ENCODE measurements at places on chromosomes 1 and 21. TPM values are rescaled to one million over a fixed set of nuclear protein-coding genes. Genes with fewer than 3 reads are reported as not detected.
A peak's percentile ranks its signal among the peaks of the same experiment; 100 is the strongest.

GRCh38 chr1:41357451-41358101, 3.7 kb upstream of the FOXO6 start:
- DNase-seq: peak; percentile 13

DNA sequence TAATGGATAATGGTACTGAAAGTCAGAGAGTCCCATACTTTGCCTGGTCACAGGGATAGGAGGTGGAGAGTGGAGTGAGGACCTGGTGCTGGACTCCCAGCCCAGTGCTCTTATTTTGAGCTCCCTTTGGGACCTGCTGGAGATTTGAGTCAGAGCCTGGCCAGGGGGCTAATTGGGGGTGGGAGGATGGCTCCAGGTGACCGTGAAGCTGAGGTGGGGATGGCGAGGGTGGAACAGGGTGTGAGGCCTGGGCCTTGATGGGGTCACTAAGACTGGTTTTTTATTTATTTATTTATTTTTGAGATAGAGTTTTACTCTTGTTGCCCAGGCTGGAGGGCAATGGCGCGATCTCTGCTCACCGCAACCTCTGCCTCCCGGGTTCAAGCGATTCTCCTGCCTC, 17.8 kb downstream of the AMPD2 start:
- DNase-seq: peak; percentile 1

DNA sequence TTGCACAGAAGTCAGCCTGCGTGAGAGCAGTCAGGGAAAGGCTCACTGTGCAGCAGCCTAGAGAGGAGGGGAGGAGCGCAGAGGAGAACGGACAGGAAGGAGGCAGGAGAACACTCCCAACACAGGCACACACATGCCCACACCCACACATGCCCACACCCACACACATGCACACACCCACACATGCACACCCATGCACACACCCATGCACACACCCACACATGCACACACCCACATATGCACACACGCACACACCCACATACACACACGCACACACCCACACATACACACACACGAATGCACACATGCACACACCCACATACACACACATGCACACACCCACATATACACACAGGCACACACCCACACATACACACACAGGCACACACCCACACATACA, 7.1 kb downstream of the SUMO3 start:
- no peak for DNase-seq

DNA sequence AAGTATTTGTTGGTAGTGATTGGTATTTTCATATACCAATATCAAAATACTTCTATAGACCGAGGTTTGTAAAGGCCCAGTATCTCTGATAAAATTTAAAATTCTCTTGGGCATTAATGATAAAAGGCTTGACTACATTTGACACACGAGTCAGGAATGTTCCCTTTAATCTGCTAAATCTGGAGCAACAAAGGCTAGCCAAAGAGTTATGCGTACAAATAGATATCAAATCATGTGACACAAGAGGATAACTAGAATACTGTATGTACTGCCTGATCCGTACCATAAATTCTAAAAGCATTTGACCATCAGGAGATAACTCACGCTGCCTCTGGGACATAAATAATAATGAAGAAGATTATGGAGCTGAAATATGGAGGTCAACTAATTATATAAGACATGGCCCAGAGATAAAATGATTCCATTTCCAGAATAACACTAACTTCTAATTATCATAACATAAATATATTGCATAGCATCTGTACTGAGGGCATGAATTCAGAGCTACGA, 64.2 kb upstream of the SH3GLB1 start:
- no peak for DNase-seq

- DNase-seq: no peak
Measured at GRCh38 chr1:33721301-33721815, 142.5 kb upstream of the HMGB4 start.

DNA sequence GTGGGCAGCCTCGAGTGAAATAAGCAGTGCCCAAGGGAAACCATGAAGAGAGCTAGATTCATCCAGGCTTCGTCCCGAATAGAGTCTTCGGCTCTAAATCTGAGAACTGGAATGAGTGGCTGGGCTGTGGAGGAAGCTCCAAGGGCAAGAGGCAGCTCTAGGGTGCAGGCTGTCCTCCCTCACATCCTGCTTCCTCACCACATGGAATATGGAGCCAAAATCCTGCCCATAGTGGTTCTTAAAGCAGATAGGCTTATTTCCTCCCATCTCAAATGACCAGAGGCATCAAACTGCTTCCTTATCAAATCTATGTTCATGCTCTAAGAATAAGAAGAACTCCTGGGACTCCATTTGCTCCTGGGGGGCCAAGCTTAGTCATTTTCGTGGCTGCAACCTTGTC, 2.5 kb downstream of the IL24 start:
- no peak for DNase-seq

GRCh38 chr1:77316006-77316405, 34.2 kb downstream of the AK5 start:
- DNase-seq: no peak

DNA sequence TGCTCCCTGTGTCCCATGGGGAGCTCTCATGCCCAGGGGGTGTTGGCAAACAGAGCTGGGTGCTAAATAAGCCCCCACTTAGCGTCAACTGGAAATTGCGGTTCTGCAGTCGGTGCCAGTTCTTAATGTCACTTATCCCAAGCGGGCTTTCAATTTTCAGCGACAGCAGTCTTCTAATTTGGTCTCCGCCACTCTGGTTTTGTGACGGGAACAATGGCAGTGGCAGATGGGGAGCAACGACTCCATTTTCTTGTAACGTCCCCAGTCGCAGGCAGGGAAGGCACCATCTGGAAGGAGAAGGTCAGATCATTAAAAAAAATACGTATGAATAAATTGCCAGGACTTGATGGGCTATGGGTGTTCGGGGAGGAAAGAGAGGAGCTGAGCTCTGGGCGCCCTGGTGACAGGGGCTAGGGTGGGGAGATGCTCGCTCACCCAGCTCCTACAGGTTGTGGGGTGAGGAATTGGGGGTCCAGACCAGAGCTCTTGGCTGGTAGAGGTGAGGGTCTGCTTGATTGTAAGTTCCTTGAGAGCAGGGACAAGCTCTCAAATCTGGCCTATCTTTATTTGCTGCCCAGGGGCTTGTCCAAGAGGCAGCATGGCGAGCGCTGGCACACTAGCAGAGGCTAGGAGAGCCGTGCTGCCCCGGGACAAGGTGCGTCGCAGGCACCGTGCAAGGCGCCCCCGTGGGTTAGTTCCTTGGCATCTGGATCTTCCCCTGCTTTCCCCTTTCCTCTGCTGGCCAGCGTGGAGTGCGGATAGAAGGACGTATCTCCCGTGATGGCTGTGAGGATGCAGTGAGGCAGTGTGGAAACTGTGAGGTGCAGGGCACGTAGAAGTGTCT, 105.8 kb downstream of the ARHGEF10L start:
- DNase-seq: no peak

GRCh38 chr1:1080122-1080757, 6.1 kb upstream of the RNF223 start:
- no peak for DNase-seq

DNA sequence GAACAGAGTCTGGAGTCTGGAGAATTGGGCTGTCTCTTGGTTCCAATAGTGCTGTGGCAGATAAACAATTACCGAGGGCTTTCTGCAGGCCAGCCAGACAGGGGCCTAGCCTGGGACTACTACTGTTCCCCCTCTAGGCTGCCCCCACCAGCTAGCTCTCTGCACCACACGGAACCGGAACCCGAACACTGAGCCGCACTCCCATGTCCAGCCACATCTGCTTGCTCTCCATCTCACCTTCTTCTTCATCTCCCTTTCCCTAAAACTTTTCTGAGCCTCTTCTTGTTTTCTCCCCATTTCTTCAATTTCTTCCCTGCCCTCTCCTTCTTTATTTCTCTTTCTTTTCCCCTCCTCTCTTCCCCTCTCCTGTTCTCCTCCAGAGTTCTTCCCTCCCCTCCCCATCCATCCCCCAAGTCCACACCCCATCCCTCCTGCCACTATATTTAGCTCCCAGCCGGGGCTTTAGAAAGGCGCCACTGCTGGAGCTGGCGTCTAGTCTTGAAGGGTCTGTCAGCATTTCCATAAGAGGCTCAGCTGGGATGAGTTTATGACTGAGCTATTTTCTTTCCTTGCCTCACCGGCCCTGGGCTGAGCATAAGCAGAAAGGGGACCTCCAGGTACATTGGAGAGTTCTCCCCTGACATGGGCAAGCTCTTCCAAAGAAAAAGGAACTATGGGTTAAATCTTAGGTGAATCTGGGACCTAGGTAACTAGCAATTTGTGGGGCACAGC, 25.7 kb upstream of the ATP2B4 start:
- DNase-seq: no peak

GRCh38 chr1:33338048-33338439, 17.1 kb upstream of the A3GALT2 start:
- DNase-seq: no peak

SLFNL1 gene
- total RNA-seq: 0.09 TPM

SYPL2 gene
- not detected for total RNA-seq

RHD gene
- not detected for total RNA-seq

TNFRSF4 gene
- 26.5 TPM for total RNA-seq

TMEM240 gene
- total RNA-seq: 0.83 TPM
